NCI-H446 treated with DMSO at 0.1 percent for 48 hours (cell line): ENCODE measurements at places on chromosomes 6 and 20.
A peak's percentile ranks its signal among the peaks of the same experiment; 100 is the strongest.

- DNase-seq = no peak
Measured at GRCh38 chr6:154301839-154302752, 54.5 kb downstream of the IPCEF1 start.

DNA sequence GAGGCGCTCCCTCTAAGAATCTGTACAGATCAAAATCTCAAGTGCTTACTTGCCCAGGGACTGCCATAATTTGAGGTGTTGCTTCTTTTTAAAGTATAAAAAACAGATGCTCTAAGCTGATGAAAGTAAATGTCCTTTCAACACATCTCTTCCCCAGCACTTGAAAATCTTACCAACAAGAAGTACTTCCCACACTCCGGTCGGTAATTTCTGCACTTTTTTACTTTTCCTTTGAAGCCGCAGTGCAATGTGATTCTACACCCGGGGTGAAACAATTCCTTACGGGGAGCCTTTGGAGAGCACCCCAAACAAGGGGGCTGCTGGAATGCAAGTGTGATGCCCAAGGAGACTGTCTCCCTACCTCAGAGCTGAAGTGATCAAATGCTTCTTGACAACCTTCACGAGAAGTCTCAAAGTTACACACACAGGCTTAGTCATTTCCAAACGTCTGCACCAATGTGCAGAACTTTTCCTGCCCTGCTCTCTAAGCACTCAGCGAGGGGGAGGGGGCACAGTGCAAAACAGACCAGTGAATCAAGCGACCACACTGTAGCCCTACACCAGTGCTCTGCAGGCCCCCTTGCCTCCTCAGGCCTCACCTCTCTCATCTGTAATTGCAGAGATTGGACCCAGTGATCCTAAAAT lies 56.7 kb downstream of the ATXN1 start:
- no peak for DNase-seq

GRCh38 chr6:154606457-154606856 lies 96.0 kb upstream of the CNKSR3 start:
- no peak for DNase-seq

- no peak for DNase-seq
Measured at GRCh38 chr20:13554706-13555105, 84.0 kb downstream of the TASP1 start.

DNA sequence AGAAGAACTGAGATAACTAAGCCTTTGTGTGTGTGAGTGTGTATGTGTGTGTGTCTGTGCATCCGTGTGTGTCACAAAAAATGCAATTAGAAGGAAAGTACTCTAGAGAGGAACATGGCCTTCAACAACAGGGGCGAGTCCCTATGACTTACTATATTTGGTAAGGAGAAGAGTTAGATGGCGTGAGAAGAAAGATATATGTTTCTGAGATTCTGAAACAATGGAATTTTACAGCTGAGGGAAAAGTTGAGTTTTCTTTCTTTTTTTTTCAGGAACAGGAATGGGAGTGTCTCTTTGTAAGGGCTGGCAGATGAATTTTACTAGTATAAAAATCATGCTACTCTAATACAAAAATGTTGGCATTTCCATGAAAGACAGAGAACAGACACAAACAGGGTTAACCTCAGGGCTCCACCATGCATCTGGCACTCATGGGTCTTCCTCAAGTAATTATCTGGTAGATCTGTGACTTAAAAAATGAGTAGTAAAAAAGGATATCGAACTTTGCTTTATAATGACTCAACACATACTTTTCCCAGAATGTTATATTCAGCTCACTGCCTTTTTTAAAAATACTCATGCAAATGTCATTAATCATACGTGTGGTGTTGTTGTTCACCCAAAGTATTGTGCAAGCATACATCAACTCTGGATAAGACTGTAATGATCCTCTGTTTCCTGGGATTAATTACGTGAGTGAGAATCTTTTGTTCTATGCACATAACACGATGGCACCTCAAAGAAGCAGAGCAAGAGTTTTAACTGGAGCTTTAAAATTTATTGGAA lies 12.8 kb upstream of the SASH1 start:
- no peak for DNase-seq

DNA sequence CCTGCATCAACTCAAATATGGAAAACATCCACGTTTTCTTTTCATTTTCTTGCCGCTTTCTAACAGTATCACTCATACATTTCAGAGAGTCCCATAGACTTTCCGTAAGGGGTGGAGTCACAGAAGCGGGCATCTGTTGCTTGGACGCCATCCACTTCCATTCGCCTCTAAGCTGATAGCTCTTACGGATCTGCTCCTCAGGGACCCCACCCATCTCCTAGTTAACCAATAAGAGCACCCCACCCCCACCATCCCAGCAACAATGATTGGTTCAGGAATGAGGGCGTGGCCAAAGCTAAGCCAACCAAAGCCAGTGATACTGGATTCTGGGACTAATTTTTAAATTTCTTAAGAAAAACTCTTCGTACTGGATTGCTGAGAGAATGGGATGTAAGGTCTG lies 42.4 kb downstream of the SLC2A10 start:
- peak; percentile 23 for DNase-seq

DNA sequence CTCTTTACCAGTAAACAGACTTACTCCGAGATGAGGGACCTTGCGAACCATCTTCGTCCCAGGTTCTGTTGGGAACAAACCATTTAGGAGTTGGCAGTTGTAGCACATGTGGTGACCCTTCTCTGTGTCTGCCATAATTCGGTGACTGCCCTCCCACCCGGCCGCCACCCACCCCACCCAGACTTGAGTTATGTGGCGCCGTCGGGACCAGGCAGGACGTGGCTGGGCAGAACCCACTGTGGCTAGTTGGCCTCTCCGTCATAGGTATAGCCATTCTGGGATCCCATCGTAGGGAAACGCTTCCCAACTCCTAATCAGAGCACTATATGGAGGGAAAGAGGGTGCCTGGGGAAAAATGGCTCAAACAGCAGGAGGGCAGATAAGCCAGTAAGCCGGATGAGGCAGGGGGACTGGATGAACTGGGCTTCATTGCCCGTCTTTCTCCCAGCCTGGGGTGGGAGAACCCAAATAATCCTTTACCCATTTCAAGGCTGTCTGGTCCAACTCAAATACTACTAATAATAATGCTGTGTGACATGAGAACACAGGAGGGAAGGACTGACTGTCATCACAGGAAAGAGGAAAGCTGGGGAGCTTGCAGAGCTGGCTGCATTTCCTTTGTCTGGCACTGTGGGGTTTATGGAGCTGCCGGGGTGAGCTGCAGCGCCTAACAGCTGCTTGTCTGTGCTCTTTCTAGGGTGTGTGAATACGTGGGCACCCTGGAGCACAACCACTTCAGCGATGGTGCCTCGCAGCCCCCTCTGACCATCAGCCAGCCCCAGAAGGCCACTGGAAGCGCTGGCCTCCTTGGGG lies 73.0 kb upstream of the PBOV1 start:
- DNase-seq = no peak

- peak; percentile 24 for DNase-seq
Measured at GRCh38 chr6:80003826-80004172, 650 bp upstream of the TTK start.

DNA sequence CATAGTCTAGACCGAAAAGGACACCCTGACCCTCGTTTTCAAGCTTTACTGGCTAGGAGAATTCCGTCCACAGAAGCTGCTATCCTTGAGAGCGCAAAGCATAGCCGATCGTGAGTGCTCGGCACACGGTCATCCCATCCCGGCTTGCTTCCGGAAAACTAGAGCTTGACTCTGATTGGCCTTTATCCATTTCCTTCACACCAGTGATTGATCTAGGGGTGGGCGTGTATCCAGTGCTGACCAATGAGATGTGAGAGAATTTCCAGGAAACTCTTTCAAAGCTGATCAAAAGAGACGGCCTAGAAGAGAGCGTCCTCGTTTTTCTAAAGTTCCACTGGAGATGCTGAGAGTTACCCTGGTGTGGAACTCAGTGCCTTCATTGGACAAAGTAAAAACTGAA lies 41.0 kb upstream of the NFATC2 start:
- no peak for DNase-seq
